Fibroblast of lung (primary cell): ENCODE measurements at places on chromosomes 11 and 22. TPM values are rescaled to one million over a fixed set of nuclear protein-coding genes. Genes with fewer than 3 reads are reported as not detected.

GRCh38 chr11:4181782-4182721 lies 87.5 kb downstream of the RRM1 start:
- peak; percentile 52 for DNase-seq

The NXPE1 gene
- total RNA-seq = not detected in 2 replicates

GRCh38 chr11:838441-839279 lies 3.7 kb downstream of the POLR2L start:
- no peak for DNase-seq

DNA sequence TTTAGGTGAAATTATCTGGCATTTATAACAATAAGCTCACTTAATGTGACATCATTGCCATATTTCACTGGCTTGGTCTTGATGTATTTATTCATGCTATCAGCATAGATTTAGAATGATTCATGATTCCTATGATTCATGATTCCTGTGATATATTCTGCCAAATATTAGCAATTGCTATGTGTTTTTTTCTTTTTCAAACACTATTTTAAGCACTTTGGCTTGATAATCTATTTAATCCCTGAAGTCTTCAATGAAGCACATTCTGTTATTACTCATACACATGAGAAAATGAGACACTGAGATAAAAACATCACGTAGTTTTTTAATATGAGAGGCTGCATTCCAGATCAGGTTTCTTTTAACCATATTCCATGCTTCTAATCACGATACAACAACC lies 78.5 kb downstream of the LUZP2 start:
- DNase-seq = peak; percentile 82

The MYEOV gene
- total RNA-seq = 1.2 TPM in 1 of 2 replicates, not detected in the other

The ZNF280B gene
- total RNA-seq = 0.33 and 0.77 TPM in 2 replicates

GRCh38 chr22:25354456-25354855 lies 135.0 kb downstream of the CRYBB2 start:
- DNase-seq = no peak

DNA sequence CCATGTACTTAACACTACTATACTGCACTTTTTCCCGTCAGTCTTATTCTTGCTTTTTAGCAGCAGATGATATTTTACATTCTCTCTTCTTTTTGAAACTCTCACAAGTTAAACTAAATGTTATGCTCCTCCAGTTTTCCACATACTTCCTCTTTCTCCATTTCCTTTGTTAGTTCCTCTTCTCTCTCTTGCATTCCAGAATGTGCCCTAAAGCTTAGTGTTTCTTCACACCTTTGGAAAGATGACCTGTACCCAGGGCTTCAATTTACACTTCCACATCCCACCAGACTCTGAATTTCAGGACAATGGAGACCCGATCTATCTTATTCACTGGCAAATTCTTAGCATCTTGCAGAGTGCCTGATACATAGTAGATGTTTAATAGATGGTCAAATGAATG lies 51.8 kb downstream of the APIP start:
- DNase-seq = no peak

The PARVA gene
- 21.8 and 27.7 TPM in 2 replicates for total RNA-seq

The TNNT3 gene
- total RNA-seq = 0.26 TPM in 1 of 2 replicates, not detected in the other
